ENCODE measurements at places on chromosomes 11 and 22. TPM values are rescaled to one million over a fixed set of nuclear protein-coding genes. Genes with fewer than 3 reads are reported as not detected.

DNA sequence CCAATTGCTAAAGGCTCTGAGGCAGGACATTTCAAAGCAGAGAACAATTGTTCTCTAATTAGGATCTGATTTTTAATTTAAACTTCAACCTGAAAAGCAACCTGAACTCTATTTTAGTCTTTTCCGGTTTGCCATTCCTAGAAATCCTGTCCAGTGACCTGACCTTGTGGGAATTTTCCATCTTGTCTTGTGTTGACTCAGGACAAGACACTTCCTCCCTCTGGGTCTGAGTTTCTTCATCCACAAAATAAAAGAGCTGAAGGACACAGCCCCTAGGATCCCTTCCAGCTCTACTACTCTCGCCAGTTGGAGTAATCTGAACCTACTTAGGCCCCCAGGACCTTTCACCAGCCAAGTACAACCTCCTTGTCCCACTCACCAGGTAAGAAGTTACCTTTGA, 66.5 kb upstream of the POU2AF1 start:
- no peak for DNase-seq

GRCh38 chr11:75450826-75451821, 18.1 kb upstream of the KLHL35 start:
- DNase-seq, result peak; percentile 70

DNA sequence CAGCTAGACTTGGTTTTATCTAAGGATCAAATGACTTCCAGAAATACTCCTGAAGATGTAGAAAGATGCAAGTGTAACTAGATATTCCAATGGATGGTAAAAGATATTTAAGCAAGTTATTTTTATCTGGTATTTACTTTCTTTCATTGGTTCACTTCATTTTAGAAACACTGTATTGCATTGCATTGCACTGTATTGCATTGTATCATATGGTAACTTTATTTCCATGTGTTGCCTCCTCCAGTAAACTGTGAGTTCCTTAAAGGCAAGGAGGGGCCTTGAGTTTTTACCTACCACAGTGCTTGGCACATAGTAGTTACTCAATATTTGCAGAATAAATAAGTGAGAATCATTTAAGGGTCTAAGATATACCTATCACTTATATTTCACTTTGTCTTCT, 31.8 kb upstream of the FLI1 start:
- DNase-seq, result no peak

DNA sequence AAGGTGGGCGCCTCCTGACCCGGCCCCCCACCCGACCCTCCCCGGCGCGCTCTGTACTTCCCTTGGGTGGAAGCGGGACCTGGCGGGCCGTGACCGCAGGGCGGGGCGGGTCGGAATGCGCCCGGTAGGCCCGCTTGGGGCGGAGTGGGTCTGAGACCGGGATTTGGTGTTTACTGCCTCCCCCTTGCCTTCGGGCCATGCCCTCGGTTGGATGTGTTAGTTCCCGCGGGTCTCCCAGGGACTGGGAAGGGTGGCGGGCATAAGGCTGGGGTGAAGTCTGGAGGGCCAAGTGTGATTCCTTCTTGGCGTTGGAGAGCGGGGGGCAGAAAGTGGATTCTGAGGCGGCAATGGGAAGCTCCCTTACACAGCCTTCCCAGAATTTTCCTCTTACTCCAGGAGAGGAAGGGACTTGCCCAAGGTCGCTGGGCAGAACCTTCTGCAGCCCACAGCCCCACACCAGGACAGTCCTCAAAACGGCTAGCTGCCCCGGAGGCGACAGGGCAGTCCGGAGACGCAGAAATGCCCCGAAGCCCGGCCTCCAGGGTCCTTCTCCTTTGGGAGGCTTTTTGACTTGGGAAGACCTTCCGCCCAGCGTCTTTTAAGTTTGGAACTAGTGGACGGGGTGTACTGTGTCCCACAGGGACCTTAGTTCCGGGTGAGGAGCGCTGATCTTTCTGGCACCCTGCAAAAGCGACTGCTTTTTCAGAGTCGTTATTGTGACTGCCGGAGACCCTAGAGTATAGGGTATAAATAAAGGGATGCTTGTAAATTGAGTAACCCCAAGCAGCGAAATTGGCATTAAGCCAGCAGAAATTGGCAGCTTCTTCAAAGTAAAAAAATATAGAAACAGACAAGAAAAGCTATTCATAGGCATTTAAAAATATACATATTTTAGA, 647 bp downstream of the SWAP70 start:
- DNase-seq, result peak; percentile 28

GRCh38 chr22:43151251-43152002, at the start of gene TSPO:
Gene TSPO (plus strand): TSS chr22:43151559. CDS start chr22:43159239, 7,680 bp downstream.
- peak; percentile 67 for DNase-seq

- no peak for DNase-seq
These were observed 1491.7 kb upstream of the RAG2 start for GRCh38 chr11:38089726-38090125.

- peak; percentile 7 for DNase-seq
These were observed 4.8 kb downstream of the PIM3 start for GRCh38 chr22:49965091-49966040.

GRCh38 chr11:22407921-22408320, 69.7 kb downstream of the SLC17A6 start:
- no peak for DNase-seq

- DNase-seq, result no peak
These were observed 8.2 kb upstream of the PC start for GRCh38 chr11:66966351-66966750.

DNA sequence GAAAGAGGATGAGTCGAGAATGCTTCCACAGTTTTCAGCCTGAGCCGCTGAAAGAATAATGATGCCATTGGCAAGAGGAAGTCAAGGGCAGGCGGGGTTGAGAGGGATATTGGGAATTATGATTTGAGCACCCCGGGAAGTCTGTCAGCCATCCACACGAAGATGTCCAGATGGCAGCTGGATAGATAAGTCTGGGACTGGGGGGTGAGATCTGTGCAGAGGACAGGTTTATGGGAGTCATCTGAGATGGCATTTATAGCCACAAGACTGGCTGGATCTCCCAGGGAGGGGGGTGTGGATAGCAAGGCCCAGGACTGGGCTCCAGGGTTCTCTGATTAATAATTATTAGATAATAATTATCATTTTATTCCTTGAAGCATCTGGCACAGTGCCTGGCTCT, 5.1 kb upstream of the STIP1 start:
- DNase-seq, result no peak

DNA sequence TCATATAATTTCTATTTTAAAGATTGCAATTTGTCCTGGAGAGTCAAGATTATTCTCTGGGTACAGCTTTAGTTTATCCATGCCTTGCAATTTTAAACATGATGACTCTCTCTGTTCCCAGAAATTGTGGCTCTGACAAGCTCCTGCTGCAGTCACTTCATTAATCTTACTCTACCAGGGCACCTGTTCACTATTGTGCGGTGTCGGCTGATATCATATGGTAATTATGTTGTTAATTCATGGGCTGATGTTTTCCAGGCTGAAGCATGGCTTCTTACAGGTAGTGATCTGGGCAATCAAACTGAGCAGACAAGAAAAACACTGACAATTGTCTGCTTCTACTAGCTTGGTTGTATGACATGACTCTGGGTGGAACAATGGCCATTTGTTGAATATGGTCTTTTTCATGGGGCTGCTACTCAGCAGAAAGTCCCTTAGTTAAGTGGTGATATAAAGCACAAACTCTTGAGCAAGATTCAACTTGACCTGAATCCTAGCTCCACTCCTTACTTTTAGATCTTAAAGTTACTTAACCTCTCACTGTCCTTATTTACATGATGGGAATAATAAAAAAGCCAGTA, 230.7 kb downstream of the FAT3 start:
- DNase-seq, result no peak

DNA sequence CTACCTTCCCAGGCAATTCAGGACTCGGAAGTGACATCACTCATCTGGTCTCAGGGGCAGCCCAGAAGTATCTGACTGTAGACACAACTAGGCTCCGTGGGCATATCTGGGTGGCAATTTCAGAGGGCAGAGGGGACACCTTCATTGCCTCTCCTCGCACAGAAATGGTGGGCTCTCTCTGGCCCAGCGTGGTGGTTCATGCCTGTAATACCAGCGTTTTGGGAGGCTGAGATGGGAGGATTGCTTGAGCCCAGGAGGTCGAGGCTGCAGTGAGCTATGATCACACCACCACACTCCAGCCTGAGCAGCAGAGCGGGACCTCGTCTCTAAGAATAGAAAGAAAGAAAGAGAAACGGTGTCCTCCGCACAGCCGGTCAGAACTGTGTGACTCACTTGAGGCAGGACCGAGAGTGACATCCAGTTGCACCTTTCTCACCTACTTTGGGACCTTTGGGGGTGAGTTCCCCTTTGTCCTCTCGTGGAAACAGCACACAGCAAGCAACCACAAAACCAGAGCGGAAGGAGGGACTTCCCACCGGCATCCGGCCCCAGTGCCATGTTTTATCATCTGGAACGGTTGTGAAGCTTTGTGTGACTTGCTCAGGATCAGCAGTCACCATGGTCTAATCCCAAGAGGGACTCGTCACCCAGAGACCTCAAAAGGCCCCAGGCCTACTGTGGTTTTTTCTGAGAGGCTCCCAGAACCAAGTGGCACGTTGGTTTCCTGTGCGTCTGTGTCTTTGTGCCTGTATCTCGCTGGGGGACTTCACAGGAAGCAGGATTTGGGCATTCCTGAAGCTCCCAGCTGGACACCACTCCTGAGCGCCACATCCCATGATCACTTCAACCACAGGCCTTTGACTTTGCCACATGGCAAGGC, 38.4 kb upstream of the EMID1 start:
- peak; percentile 54 for DNase-seq

DNA sequence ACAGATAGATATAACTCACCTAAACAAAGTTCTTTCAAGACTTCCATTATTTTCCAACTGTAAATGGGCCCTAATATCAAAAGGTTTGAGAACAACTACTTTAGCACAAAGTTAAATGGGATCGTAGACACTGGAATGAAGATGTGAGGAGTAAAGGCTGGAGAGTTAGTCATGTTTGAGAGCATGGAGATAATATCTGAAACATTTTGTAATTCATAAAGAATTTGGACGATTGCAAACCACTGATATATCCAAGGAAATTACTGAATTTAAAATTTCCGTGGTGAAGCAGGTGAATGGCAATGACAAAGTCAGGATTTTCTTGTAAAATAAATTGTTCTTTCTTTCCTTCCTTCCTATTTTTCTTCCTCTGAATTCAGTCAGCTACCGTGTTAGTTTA, 564.9 kb downstream of the CNTN5 start:
- no peak for DNase-seq

- no peak for DNase-seq
These were observed 22.0 kb downstream of the TP53AIP1 start for GRCh38 chr11:128920666-128921065.

GRCh38 chr22:45237065-45237990, 3.4 kb downstream of the KIAA0930 start:
- no peak for DNase-seq

- no peak for DNase-seq
These were observed 1.5 kb downstream of the MIEF1 start for GRCh38 chr22:39503630-39504029.

DNA sequence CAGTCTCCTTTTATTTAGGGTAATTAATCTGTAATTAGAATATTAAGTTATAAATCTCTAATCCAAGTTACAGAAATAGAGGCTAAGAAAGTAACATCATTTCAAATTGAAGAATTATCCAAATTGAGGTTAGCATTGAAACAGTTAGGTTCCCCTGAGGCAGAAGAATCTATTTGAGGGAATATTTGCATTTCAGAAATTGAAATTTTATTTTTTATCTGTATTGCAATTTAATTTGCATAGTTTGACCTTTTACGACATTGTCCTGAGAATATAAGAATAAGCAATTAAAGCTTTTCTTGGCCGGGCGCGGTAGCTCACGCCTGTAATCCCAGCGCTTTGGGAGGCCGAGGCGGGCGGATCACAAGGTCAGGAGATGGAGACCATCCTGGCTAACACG, 27.6 kb downstream of the DDIAS start:
- DNase-seq, result no peak

DNA sequence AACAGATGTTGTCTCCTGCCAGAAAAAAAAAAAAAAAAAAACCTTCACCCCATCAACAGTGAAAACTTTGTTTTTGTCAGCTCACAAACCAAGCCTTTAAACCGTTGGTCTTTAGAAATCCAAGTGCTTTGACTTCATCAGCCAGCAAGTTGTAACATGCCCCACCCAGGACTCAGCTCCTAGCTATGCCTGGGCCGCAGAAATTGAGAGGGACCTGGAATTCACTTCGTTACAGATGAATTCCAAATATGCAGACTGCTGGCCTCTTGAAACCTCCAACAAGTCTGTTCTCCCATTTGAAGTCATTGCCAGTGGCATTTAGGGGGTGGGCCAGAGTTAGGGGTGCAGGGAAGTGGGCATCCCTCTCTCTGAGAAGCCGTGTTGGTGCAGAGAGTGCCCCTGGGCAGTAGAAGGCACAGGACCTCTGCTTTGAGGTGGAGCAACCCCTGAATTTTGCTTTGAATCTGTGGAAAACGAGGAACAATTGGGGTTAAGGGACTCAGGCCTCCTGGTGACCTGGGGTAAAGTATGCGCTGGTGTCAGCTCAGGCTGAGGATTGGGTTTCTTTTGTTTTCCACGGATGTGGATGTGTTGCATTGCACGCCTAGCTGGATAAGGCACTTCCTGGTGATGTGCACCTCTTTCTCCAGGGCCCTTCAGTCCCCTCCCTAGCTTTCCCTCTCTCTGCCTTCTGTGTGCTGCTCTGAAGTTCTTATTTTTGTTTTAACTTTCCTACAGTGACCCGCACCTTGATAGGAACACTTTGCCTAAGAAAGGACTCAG, 109.5 kb downstream of the DBX1 start:
- no peak for DNase-seq

- no peak for DNase-seq
These were observed 31.6 kb downstream of the ZNF214 start for GRCh38 chr11:6988506-6988905.

GRCh38 chr11:102546427-102546826, 15.9 kb upstream of the MMP7 start:
- DNase-seq, result no peak

GRCh38 chr11:66429983-66430602, 8.6 kb downstream of the MRPL11 start:
- DNase-seq, result peak; percentile 83

The SOX10 gene
- total RNA-seq, result not detected

The JAML gene
- 125 TPM for total RNA-seq

The GRAMD1B gene
- 66.2 TPM for total RNA-seq

The CALCA gene
- not detected for total RNA-seq

The LAYN gene
- total RNA-seq, result 6.3 TPM

The OR10A2 gene
- 0.10 TPM for total RNA-seq

The CCDC188 gene
- not detected for total RNA-seq

The OVCH2 gene
- not detected for total RNA-seq

The C11orf91 gene
- total RNA-seq, result not detected

The C11orf71 gene
- total RNA-seq, result 8.0 TPM

The PHOX2A gene
- total RNA-seq, result not detected

The MUC5AC gene
- total RNA-seq, result not detected

The MMP8 gene
- total RNA-seq, result not detected

The SCN3B gene
- not detected for total RNA-seq
